ENCODE measurements at places on chromosomes 7 and 10.

DNA sequence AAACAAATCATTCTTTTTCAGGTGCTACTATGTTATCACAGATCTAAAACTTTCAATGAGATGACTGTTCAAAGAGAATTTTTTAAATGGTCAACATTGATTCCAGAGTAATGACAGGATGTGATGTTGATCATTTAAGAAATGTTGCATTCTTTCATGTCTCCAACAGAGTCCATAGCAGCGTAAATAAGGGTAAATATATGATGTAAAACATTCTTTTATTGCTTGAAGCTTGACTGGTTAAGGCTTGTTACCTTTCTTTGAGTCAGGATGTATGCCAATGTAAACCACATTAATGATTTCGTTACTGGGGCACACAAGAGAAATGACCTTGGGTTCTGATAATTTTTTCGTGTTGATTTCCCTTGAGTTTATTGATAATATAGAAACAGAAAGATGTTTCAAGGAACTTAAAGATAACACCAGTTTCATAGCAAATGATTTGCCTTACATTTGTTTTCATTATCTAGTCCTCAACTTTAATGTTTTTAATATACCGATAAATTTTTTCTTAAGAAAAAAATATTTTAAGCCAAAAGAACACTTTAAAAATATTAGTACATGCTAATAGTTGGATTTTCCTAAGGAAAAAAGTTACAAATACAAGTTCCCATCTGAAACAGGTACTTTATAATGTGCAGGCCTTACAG, 3.5 kb downstream of the STK17A start:
- peak; percentile 56 for DNase-seq

DNA sequence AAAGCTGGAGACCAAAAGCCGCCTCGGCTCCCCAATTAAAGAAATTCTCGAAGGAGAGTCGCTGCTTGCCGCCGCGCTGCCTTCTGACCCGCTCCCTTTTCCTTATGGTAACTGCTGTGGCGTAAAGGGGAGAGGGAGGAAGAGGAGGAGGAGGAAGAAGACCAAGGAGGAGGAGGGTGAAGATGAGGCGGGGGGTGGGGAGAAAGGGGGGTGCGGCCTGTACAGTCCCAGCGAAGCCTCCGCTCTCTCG, 388 bp downstream of the CNOT4 start:
- DNase-seq: no peak

DNA sequence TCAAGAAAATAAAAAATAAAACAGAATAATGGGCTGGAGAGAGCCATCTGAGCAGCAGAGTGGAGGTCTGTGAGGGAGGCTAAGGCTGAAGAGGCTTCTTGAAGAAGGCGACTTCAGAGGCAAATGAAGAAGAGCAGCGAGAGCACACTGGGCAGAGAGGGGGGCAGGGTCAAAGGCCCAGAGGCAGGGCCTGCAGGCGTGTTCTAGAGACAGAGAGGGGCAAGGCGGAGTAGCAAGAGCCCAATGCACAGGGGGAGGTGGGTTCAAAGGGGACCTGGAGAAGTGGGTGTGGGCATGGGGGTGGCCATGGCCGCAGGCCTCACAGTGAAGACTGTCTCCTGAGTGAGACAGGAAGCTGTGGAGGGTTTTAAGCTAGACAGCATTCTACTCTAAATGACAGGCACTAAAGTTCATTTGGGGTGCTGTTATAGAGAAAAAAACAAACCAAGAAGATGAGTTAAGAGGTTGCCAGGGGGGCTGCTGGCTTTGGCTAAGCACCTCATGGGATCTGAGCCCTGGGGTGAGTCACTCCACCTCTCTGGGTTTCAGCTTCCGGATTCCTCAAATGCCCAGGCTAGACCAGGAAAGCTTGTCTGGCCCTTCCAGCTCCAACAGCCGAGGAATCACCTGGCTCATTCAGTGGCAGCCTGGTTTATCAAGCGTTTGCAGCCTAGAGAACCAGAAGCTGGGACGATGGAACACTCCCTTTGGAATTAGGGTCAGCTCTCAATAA, 81.7 kb downstream of the DLG5 start:
- no peak for DNase-seq

DNA sequence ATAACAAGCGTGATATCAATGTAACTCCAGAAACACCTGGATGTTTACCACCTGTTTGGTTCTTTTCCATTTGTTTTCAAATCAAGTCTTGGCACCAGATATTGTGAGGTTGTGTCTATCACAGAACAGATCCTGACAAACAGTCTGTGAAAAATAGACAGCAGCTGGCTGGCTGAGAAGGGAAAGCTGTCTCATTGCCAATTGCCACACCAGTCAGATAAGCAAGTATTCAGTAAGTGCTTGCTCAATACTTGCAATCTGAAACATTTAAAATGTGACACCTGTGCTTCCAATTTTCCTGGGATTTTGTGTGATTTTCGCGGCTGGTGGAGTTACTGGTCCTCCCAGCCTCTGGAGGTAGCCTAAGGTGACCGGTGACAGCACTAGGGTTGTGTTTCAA, 147.9 kb upstream of the MYO3A start:
- no peak for DNase-seq

DNA sequence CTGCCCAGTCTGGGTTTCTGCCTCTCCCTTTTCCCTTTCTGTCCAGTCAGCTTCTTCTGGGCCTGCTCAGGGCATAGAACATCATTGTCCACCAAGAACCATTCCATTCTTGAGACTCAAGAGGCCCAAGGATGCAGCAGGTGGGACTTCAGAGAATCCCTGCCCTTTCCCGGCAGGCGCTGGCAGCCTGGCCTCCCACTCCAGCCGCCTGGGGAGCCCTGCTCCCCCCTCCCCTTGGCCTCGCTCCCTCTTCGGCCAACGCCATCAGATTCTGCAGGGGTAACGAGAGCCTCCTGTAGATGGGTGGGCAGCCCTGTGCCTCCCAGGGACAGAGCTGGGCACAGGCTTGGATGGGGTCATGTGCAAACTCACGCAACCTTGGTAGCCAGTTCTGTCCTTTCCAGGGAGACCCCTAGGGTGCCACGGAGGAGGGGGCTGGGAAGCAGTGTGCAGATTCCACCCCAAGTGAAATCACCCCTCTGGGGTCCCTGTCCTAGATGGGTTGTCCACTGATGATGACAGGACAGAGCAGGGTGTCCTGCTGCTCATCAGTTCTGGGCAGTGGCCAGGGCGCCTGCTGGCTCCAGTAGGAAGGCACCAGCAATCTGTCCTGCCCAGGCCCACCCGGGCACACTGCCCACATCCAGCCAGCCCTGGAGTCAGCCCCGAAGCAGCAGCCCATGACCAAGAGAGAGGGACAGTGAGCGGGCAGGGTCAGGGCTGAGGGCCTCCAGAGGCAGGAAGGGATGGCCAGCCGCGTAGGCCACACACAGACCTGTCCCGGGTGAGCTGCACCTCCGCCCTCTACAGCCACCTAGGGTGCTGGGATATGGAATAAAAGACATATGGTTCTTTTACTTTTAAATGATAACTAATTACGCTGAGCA, 47.7 kb downstream of the RASGEF1A start:
- no peak for DNase-seq

DNA sequence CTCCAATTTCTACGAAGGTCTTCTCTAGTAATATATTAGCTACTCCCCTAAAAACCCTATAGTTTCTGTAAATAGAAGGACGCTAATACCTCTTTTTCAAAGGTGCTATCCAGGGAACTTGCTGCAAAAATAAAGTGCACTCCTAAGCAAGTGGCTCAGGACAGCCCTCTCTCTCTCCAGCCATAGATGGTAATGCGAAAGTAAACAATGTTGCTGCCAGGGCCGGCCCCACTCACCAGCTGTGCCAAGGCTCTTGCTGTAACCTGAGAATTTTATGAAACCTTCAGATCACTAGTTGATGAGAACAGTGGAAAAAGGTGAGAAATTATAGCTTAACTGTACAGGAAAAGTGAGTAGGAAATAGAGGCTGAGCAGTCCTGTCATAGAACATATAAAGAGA, 10.9 kb upstream of the TAS2R39 start:
- DNase-seq: no peak

- DNase-seq: no peak
Measured at GRCh38 chr7:875051-875450, 1.3 kb upstream of the GET4 start.

GRCh38 chr10:112533916-112534315, 86.9 kb downstream of the VTI1A start:
- no peak for DNase-seq

DNA sequence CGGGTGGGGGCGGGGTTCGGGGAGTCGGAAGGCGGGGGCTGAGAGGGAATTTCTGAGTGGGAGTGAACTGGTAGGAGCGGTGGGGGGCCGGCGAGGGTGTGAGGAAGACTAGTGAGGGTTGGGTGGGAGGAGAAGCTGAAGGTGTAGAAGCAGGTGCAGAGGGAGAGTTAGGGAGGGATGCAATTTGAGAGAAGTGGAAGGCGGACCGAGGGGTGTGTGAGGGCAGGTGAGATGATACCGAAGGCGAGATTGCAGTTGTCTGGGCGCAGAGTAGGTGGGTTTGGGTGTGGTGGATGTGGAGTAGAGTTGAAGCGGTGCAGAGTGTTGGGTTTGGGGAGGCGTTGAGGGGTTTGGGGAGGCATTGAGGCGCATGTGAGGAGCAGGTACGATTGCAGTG, 643 bp downstream of the KAT6B start:
- DNase-seq: no peak

DNA sequence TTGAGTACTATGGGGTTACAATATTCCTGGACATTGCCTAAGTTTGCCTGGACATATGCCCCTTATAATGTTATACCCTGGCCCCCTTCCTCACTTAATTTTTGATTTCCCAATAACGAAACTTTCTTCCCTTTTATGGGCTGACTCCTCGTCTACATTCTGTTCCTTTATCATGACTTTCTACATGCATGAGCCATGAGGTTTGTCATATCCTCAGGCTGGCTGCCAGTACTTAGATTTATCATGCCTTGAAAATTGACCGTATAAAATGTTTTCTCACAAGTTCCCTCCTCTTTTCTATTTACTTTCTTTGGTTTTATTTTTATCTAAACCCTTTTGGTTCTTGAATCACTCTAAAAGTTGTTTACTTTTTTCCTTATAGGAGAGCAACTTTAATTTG, 4.7 kb downstream of the DNAH11 start:
- DNase-seq: no peak

Measured in naive thymus-derived CD4-positive, alpha-beta T cell (primary cell).